ENCODE measurements at places on chromosomes 1 and 21.

DNA sequence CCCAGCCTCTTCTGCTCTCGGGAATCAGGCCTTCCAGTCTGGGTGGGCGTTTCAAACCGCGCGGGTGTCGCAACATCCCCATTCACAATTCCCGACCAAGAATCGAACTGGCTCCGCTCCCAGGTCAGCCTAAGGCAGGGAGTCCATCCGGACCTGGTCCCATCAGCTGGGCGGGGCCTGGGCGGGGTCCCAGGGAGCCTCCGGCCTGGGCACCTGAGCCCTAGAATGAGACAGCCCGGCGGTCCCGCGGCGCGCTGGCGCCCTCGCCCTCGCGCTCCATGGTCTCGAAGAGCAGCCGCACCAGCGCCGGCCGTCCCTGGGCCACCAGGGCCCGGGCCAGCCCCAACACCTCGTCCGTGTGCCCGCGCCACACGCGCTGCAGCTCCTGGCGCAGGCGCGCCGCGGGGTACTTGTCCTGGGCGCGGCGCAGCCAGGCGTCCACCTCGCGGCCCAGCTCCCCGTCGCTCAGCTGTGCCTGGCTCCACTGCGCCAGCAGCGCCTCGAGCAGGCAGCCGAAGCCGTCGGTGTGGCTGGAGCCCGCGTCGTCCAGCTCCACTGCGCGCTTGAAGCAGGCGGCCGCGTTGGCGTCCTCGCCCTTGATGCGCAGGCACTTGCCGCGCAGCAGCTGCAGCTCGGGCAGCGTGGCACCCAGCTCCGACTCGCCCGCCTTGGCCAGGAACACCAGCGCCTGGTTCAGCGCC lies 16.9 kb upstream of the PARS2 start:
- DNase-seq, result no peak

DNA sequence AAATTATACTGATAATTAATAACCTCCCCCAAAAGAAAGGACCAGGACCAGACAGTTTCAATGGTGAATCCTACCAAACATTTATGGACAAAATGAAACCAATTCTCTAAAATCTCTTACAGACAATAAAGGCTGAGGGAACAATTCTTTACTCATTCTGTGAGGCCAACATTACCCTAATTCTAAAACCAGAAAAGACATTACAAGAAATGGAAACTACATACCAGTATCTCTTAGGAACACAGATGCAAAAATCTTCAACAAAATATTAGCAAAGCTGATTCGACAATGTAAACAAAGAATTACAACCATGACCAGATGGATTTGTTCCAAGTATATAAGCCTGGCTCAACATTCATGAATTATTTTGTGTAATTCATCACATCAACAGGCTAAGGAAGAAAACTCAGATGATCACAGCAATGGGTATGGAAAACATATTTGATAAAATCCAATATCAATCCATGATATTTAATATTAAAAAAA lies 8.6 kb downstream of the TMED5 start:
- no peak for DNase-seq

- DNase-seq, result no peak
These were observed 66.5 kb downstream of the UBE2T start for GRCh38 chr1:202275061-202275770.

DNA sequence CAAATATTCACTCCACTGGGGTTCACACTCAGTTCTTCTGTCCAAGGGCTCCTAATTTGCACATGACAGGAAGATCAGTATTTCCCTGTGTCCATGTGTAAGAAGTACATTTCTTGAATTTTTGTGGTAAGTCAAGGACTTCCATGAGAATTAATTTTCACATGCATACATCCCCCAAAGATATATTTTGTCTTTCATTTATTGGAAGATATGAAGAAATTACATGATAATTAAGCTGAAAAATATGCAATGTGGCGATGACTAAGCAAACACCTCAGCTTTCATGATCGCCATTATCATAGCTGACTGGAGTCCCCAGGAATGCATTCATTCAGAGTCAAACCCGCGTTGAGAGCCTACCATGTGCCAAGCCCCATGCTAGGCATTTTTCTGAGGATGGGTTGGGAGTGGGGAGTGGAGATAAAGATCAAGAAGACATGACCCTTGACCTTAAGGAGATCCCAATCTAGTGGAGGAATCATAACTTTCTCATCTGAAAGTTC lies 104.6 kb upstream of the F3 start:
- no peak for DNase-seq

DNA sequence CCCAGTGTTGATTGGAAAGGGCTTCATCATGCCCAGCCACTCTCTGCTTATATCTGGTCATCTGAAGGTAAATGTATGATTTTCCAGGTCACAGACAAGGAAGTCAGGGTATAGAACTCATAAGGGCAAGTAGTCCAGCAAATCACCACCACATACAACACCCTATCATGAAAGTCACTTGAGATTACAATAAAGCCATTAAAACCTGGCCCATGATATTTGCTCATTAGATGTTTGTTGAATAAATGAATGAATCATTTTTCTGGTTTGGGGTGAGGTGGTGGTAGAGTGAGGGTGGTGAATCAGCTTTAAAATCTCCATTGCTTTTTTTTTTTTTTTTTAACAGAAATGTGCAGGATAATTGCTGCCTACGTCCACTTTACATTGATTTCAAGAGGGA lies 91.9 kb downstream of the TGFB2 start:
- DNase-seq, result no peak

DNA sequence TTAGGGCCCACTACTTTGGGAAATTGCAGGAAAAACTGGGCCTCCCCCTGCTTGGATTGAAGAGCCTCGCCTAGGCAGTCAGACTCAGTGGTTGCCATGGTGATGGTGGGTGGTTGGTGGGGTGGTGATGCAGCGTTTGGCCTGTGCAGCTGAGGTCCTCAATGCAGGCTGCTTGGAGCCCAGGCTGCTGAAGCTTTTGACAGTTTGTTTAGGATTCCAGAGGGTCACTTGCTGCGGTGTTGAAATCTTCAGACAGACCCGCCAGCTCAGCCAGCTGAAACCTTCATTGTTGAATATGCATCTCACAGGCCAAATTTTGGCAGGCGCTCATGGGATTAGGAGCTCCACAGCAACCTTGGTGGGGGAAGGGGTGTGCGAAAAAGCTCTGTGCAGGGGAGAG lies 67.9 kb downstream of the CACNA1E start:
- no peak for DNase-seq

DNA sequence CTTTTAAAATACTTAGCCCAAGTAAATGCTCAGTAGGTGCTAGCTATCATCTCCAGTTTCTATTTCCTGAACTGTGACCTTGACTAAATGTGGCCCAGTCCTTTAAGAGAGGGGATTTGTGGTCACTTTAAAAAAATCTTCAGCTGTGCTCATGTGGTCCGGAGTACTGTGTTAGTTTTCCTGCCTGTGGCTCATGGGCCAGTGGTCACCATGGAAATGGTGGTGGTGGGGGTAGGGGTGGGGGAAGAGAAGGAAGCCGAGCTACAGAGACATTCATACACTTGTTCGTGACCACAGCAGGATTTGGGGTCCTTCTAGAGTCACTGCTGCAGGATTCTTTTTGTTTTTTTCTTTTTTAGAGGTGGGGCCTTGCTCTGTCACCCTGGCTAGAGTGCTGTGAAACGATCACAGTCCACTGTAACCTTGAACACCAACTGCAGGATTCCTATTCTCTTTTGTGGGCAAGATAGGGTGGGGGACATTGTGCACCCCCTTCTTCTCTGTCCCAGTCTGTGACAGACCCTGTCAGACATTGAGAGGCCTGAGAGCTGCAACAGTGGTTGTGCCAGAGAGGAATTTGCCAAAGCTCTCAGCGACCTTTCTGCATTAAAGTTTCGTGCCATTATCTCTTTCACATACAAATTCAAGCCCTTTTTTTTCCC lies 25.8 kb downstream of the KIF26B start:
- DNase-seq, result no peak

GRCh38 chr1:159250638-159251216 lies 46.1 kb downstream of the ACKR1 start:
- DNase-seq, result no peak

DNA sequence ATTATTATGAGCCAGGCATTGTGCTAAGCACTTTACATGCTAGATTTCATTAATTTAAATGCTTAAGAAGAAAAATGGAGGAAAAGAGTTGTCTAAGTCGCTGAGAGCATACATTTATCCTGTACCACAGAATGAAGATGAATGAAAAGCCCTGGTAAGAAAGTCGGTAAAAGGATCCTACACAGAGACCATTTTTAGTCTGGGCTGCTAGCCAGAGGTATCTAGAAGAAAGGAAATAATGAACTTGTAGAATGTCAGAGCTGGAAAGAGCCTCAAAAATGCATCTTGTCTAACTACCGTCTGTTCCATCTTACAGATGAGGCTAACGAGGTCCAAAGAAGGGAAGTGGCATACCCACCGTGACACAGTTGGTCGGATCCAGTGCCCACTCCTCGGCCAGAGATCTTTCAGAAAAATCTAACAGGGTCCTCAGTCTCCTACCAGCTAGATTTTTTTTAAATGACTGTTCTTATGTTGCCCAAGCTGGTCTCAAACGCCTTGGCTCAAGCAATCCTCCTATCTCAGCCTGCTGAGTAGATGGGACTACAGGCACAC lies 12.2 kb upstream of the TNR start:
- no peak for DNase-seq

DNA sequence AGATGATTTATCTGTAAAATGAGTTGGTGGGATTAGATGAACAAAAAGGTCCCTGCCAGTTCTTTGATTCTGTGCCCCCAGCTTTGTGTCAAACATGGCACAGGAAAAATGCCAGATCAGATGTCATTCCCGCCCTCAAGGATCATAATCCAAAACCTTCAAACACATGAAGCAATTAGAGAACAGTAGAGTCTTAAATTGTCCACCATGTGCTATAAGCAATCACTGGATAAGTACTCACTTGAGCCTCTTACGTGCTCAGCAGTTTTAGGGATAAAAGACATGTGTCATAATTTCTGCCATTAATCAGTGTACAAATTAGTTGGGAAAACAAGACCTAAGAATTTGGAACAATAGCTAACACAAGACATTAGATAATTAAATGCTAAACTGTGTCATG lies 15.4 kb upstream of the KIAA0040 start:
- DNase-seq, result no peak

DNA sequence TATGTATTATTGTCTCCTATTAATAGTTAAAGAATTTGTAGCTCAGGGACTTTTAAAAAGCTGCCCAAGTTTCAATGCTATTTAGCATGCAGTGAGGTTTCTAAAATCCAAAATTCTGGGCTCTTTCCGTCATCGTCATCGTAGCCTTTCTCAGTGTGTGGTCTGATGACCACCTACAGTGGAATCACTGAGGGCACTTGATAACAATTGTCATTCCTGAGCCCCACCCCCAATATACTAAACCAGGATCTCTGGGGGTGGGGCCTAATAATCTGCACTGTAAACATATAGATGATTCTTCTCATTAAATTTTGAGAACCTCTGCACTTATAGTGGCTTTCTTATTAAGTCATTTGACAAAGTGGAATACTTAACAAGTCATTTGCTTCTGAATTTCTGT lies 674.8 kb downstream of the PLPP3 start:
- no peak for DNase-seq

- DNase-seq, result no peak
These were observed 43.1 kb downstream of the HOOK1 start for GRCh38 chr1:59857679-59858354.

GRCh38 chr1:76115171-76115570 lies 40.6 kb downstream of the ST6GALNAC3 start:
- no peak for DNase-seq

GRCh38 chr1:175287377-175287776 lies 94.8 kb upstream of the KIAA0040 start:
- DNase-seq, result no peak

- no peak for DNase-seq
These were observed 26.6 kb upstream of the SOX13 start for GRCh38 chr1:204046346-204046745.

DNA sequence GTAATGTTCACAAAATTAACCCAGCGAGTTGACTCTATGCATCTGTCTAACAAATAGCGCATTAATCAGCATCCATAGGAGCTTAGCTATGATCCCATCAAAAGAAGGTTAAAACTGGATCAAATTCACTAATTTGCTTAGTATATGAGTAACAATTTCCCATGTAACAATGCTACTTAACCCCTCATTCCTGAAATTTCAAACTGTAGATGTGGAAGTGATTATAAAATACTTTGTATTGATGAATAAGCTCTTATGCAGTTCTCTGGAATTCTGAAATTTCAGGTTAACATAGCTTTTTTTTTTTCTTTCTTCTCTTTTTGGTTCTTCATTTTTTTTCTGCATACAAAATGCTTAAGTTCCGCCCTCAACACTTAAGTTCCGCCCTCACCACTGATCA lies 1272.7 kb downstream of the KCNT2 start:
- DNase-seq, result no peak

DNA sequence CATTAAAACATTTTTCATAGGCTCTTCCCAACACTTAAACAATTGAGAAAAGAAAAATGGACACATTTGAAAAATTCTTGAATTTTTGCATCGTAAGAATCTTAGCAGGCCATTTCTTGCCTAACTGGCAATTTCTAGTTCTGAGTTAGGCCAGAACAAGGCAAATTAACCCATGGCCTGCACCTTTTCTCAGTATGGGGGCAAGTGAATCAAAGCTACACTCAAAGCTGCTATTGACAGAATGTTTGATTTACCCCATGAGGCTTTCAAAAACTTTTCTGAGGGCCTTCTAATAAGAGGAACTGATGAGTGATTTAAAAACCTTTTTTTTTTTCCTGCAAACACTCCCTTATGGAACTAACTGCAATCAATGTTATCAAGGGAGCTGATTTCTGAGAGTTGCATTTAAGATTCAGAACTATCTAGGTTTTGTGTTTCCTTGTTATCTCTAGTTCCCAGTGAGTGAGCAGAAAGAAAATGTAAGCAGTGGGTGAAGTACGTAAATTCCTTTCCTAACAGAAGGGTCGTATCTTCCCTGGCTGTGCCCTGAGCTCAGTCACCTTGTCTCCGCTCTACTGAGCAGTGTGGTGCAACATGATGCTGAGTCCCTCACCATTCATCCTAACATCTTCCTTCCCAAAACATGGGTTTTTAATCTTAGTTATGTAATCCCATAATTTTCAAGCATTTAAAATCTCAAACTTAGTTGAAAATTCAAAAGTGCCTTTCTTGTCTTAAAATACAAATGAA lies 353.7 kb downstream of the DPYD start:
- DNase-seq, result no peak

DNA sequence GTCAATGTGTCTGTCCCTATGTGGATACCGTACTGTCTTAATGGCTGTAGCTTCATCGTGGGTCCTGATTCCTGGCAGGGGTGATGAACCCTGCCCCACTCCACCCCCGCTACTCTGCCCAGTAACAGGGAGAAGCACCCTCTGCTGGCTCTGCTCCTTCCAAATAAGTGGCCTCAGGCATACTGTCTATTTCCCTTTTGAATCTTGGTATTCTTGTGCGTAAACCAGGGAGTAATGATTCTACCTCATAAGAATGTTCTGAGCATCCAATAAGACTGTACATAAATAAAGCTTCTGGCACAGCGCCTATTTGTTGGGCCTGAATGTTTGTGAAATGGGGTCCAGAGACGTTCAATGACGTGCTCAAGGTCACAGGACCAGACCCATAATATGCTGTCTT lies 35.2 kb upstream of the CTPS1 start:
- DNase-seq, result no peak

All from activated naive CD4-positive, alpha-beta T cell treated with anti-CD3 and anti-CD28 coated beads, Interleukin-2, amount 50 U/mL, for 16 hours (primary cell).